ENCODE measurements at places on chromosomes 13 and 19. TPM values are rescaled to one million over a fixed set of nuclear protein-coding genes. Genes with fewer than 3 reads are reported as not detected.

DNA sequence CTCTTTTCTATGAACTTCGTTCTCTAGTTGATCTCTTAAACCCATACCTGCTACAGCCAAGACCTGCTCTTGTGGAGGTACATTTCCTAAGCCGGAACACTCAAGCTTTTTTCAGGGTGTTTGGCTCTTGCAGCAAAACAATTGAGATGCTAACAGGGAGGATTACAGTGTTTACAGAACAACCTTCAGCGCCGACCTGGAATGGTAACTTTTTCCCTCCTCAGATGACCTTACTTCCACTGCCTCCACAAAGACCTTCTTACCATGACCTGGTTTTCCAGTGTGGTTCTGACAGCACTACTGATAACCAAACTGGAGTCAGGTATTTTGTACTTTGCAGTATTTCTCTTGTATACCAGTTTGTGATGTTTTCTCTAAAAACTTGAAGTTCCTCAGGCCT, 506 bp downstream of the KCNRG start:
- DNase-seq: no peak

DNA sequence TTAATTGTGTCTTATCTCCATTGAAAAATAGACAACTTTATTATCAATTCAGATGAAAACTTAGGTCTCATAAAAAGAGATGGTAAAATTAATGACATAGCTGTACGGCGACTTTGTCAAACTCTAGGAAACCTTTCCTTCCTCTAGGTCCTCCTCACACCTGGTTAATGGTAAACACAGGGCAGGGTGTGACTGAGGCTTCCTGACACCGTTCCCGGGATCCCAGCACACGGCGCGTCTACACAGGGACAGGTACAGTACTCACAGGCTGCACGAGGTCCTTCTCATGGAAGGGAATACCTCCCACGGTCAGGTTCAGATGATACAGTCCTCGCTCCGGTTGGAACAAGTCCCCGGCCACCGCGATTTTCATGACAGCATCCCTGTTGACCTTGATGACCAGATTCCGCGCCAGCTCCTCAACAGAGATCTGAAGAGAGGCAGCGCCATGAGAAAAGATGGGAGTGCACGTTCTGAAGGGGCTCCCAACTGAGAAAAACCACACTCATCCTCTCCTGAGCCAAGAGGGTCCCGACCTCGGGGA, 35.5 kb downstream of the GAS6 start:
- no peak for DNase-seq

- DNase-seq: no peak
Measured at GRCh38 chr19:40134866-40135265, 44.1 kb upstream of the ZNF780A start.

- no peak for DNase-seq
Measured at GRCh38 chr13:45179428-45179827, 21.4 kb downstream of the KCTD4 start.

GRCh38 chr13:33199289-33199850, 86.2 kb downstream of the STARD13 start:
- DNase-seq: no peak

- no peak for DNase-seq
Measured at GRCh38 chr19:55041627-55042343, 3.7 kb upstream of the GP6 start.

DNA sequence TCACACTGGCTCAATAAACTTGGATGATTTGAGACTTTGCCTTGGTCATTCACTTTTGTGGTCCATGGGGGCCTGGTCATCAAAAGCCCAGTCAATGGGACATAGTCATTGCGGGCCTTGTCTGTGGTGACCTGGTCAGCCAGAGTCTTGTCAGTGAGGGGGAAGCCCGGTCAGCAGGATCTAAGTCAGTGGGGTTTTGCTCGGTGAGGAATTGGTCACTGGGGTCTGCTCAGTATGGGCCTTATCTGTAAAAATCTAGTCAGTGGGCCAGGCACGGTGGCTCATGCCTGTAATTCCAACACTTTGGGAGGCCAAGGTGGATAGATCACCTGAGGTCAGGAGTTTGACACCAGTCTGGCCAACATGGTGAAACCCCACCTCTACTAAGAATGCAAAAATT, 63.7 kb upstream of the TPM4 start:
- no peak for DNase-seq

DNA sequence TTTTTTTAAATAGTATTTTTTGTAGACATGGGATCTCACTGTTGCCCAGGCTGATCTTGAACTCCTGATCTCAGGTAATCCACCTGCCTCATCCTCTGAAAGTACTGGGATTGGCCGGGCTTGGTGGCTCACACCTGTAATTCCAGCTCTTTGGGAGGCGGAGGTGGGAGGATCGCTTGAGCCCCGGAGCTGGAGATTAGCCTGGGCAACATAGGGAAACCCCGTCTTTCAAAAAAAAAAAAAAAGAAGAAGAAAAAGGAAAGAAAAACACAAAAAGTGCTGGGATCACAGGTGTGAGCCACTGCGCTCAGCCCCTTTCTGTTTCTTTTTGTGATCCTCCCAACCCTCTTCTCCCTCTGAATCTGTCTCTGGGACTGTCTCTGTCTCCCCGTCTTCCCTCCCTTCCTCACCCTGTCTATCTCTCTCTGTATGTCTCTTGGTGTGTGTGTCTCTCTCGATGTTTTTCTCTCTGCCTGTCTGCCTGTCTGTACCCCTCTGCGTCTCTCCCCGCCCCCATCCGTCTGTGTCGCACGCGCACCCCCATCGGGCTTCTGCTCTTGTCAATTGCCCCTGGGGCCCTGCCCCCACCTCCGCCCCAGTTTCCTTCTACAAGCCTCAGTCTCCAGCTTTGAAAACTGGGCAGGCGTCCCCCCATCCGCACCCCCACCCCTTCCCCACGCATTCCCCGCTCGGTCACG, 540 bp upstream of the ZFP36 start:
- DNase-seq: peak; percentile 83

GRCh38 chr13:44197791-44198770, 175.5 kb upstream of the SERP2 start:
- DNase-seq: no peak

- no peak for DNase-seq
Measured at GRCh38 chr13:92656103-92656502, 570.5 kb upstream of the GPC6 start.

DNA sequence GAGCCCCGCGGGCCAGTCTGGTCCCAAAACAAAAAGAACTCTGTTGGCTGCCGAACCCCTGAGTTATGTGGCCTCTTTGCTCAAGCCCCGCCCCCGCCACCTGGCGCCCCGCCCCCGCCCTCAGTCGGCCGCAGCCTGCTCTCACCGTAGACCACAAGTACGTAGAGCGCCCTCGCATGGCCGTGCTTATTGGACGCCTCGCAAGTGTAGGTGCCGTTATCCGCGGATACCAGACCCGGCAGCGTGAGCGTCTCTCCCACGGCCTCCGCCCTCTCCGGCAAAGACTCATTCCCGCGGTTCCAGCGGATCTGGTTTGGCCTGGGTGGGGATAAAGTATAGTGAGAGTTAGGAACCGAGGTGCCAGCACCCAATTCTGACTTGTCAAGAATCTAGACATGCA, 5.5 kb upstream of the ZNF428 start:
- peak; percentile 76 for DNase-seq

- DNase-seq: no peak
Measured at GRCh38 chr19:46390121-46390858, 23.1 kb downstream of the CCDC8 start.

- no peak for DNase-seq
Measured at GRCh38 chr19:6876748-6877147, 10.6 kb upstream of the ADGRE1 start.

- DNase-seq: no peak
Measured at GRCh38 chr13:64928696-64929499, 2301.2 kb downstream of the PCDH9 start.

GRCh38 chr13:55517312-55517711, 1623.4 kb upstream of the PRR20A start:
- no peak for DNase-seq

DNA sequence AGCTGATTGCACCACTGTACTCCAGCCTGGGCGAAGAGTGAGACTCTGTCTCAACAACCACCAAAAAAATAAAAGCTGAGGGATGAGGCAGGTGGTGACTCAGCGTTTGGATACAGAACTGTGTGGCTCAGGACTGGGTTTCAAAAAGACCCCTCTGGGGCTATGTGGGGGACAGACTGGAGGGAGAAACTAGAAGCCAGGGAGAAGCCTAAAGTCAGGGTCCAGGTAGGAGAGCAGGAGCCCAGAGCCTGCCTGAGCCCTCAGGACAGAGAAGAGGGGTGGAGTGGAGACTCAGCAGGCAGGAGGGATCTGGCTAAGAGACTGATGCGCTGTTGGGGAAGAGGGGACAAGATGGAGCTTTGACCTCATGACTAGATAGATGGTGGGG, 1.8 kb upstream of the CD37 start:
- DNase-seq: no peak

DNA sequence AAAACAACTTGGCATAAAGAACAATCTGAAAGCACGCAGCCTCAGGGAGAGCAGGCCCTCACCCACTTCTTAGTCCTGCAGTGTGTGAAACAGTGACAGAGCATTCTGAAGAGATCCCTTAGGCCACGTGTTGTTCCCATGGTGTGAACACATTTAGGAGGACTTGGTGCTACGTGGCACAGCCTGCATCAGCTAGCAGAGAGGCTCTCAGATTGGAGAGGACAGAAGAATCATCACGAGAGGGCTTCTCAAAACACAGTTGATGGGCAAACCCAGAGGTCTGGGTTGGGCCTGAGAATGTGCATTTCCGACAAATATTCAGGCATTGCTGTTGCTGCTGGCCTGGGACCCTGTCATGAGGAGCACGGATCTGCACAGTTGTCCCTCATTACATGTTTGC, 26.1 kb upstream of the TFDP1 start:
- no peak for DNase-seq

DNA sequence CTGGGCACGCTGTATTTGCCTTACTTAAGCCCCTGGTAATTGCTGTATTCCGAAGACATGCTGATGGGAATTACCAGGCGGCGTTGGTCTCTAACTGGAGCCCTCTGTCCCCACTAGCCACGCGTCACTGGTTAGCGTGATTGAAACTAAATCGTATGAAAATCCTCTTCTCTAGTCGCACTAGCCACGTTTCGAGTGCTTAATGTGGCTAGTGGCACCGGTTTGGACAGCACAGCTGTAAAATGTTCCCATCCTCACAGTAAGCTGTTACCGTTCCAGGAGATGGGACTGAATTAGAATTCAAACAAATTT, 676 bp downstream of the BRCA2 start:
- DNase-seq: no peak

DNA sequence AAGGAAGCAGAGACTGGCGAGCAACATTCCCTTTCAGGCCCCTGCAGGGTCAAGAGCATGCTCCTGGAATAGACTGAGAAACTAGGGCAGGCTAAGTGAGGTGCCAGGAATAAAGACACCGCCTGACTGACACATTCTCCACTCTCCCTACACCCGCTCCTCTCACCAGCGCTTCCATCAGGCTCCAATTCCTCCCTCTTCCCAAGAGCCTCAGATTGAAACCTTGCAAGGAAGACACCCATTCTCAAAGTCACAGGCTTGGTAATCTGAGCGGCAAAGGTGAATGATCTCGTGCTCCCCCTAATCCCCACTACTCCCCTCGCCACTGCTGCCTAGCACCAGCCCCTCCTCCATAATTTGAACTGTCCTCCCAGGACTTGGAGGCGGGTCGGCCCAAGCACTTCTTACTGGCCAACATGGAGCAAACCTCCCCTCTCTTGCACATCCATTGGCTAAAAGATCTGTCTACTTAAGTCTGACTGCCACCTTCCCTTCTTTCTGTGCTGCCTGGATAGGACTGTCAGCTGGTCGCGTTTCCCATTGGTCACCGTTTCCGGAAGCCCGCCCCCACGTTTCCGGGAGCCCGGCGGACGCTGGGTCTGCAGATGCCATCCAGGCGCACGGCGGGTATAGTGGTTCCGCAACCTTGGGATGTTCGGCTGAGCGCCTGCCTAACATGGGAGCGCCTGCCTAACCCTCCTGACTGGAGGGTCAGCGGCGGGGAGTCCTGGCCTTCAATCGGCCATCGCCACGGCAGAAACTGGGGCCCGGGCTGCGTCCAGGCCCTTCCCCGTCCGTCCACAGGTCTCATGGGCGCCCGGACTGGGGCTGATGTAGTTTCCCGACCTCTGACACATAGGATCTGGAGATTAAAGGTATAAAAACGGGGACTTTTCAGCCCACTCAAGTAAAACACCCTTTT, 33.6 kb downstream of the ZNF383 start:
- peak; percentile 42 for DNase-seq

DNA sequence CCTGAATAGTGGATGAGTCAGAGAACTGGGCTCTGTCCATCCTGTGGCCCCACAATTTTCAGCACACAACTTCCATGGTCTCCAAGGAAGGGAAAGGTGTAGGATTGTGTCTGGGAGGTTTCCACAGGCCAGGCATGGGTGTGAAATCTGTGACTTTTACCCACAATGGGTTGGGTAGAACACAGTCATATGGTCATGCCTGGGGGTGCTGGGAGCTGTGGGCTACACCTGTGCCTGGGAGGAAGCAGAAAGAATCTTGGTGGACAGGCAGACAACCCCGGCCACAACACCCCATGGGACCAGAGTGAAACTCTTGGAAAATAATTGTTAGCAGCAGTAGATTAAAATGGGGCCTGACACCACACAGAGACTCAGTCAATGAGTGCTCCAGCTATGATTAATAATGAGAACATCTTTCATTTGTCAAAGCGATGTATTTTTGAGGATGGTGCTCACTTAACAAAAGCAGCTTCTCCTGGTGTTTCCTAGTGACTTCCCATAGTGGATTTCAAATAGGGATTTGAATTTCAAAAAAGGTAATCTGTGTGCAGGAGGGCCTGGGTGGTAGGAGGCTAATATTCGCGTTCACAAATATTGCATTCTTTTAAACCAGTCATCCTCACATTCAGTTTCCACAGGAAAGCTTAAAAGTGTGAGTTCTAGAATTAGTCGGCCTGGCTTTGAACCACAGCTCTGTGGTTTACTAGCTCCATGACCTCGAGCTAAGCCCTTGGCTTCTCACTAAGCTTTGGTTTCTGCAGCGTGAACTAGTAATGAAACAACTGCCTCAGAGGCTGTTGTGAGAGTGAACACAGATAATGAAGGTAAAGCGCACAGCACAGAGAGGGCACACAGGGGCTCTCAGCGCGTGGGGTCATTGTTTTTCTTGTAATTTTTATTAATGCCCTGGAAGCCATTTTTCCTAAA, 89.3 kb upstream of the UQCRFS1 start:
- peak; percentile 12 for DNase-seq

- DNase-seq: no peak
Measured at GRCh38 chr13:30017880-30018279, 167.5 kb upstream of the UBL3 start.

DNA sequence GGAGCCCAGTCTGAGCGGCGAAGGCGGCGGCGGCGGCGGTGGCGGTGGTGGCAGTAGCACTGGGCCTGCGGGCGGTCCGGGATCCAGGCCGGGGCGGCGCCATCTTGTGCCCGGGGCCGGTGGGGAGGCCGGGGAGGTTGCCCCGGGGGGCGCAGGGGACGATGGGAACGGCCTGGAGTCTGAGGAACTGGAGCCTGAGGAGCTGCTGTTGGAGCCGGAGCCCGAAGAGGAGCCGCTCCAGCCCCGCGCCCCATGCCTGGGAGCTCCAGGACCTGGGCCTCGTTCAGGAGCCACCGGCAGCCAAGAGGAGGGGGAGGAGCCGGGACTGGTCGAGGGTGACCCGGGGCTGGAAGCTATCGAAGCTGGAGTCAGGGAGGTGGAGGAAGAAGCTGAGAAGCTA, 11.6 kb downstream of the ZNF28 start:
- no peak for DNase-seq

Gene WDR88
- not detected for total RNA-seq

Gene MAMSTR
- total RNA-seq: 1.2 TPM

Gene ERICH4
- not detected for total RNA-seq

Gene C1QTNF9
- total RNA-seq: 0.39 TPM

Gene GARIN5B
- total RNA-seq: not detected

Gene ZNF582
- total RNA-seq: 2.9 TPM

Gene CDX2
- not detected for total RNA-seq

Gene TSSK6
- 4.0 TPM for total RNA-seq

Gene SIGLEC7
- 9.4 TPM for total RNA-seq

Gene CPT1C
- total RNA-seq: not detected

Gene ARHGEF18
- 65.8 TPM for total RNA-seq

Gene BRME1
- 2.2 TPM for total RNA-seq
